Peyer's patch (tissue), 4 donors: ENCODE measurements at places on chromosomes 11 and 22.
A peak's percentile ranks its signal among the peaks of the same experiment; 100 is the strongest.

GRCh38 chr11:63889344-63889743, 27.6 kb downstream of the RCOR2 start:
- H3K4me1 ChIP-seq: peaks cover 5% of the 10 kb centered on the region
- H3K27me3 ChIP-seq: no peaks in the 10 kb centered on the region
- peak overlapping the region; percentile 31 for H3K4me3 ChIP-seq
- H3K27ac ChIP-seq: peak overlapping the region; percentile 81
- H3K36me3 ChIP-seq: no peaks in the 10 kb centered on the region
- DNase-seq: peak; percentile 79

- H3K4me1 ChIP-seq: no peaks in the 10 kb centered on the region
- H3K27me3 ChIP-seq: no peaks in the 10 kb centered on the region
- H3K27ac ChIP-seq: no peak overlapping the region
- no peak for DNase-seq
- H3K4me3 ChIP-seq: no peak overlapping the region
- no peaks in the 10 kb centered on the region for H3K36me3 ChIP-seq
Observed at GRCh38 chr22:25750569-25751173, 8.7 kb downstream of the MYO18B start.

DNA sequence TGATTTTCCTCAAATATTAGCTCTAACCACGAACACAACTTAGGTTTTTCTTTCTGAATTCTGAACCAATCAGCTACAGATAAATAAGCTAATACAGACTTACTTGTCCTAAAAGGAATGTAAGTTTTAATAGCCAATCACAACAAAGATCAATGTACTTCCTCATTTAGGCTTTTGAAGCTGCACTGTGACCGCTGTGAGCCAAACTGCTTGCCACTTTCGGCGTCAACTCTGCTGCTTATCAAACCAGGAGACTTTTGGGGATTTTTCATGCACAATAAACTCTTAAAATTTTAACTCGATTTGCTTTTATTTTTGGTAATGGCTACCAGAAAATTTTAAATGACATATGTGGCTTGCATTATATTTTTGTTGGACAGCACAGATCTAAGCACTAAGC, 92.5 kb downstream of the TMPRSS5 start:
- H3K4me1 ChIP-seq: no peaks in the 10 kb centered on the region
- no peak overlapping the region for H3K27ac ChIP-seq
- no peak for DNase-seq
- no peak overlapping the region for H3K4me3 ChIP-seq
- no peaks in the 10 kb centered on the region for H3K27me3 ChIP-seq

- no peak overlapping the region for H3K27ac ChIP-seq
- no peak overlapping the region for H3K4me3 ChIP-seq
- no peaks in the 10 kb centered on the region for H3K36me3 ChIP-seq
- no peak for DNase-seq
- no peaks in the 10 kb centered on the region for H3K4me1 ChIP-seq
Observed at GRCh38 chr22:33962409-33962808, 42.1 kb upstream of the LARGE1 start.

GRCh38 chr11:34353881-34354280, 3.9 kb downstream of the ABTB2 start:
- H3K27me3 ChIP-seq: no peaks in the 10 kb centered on the region
- H3K4me3 ChIP-seq: no peak overlapping the region
- H3K27ac ChIP-seq: no peak overlapping the region
- DNase-seq: no peak
- H3K4me1 ChIP-seq: peaks cover 10% of the 10 kb centered on the region

GRCh38 chr22:37151401-37151800, 1.7 kb upstream of the IL2RB start:
- DNase-seq: no peak
- H3K27me3 ChIP-seq: no peaks in the 10 kb centered on the region
- H3K27ac ChIP-seq: no peak overlapping the region
- no peak overlapping the region for H3K4me3 ChIP-seq

- no peak overlapping the region for H3K4me3 ChIP-seq
- H3K36me3 ChIP-seq: no peaks in the 10 kb centered on the region
- H3K4me1 ChIP-seq: no peaks in the 10 kb centered on the region
- DNase-seq: no peak
- no peak overlapping the region for H3K27ac ChIP-seq
- no peaks in the 10 kb centered on the region for H3K27me3 ChIP-seq
Observed at GRCh38 chr22:48307931-48308330, 1519.7 kb downstream of the BRD1 start.

DNA sequence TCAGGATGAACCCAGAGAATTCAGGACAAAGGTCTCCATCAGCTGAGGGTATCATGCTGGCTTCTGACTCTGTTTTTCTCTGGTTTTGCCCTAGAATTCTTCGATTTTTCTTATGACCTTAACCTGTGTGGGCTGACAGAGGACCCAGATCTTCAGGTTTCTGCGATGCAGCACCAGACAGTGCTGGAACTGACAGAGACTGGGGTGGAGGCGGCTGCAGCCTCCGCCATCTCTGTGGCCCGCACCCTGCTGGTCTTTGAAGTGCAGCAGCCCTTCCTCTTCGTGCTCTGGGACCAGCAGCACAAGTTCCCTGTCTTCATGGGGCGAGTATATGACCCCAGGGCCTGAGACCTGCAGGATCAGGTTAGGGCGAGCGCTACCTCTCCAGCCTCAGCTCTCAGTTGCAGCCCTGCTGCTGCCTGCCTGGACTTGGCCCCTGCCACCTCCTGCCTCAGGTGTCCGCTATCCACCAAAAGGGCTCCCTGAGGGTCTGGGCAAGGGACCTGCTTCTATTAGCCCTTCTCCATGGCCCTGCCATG, 16.8 kb downstream of the SERPING1 start:
- no peaks in the 10 kb centered on the region for H3K27me3 ChIP-seq
- H3K27ac ChIP-seq: no peak overlapping the region
- DNase-seq: no peak
